ENCODE measurements at places on chromosomes 6 and 20.

DNA sequence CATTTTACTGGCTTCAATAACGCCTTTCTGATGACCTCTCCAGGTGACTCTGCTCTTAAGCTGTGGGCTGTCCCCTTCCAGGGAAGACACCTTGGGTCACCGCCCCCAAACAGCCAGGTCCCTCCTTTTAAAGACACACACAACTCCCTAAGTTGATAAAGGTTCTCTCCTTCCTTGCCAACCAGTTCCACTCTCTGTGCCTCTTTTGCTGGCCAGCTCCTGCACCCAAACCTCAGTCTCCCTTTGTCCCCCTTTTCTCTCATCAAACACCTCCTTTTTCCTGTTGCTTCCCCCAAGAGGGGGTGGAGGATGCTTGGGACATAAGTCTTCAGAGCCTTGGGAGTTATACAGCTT, 1.0 kb downstream of the NCOA6 start:
- DNase-seq = peak; percentile 82

- no peak for DNase-seq
Observed at GRCh38 chr6:155116571-155116910, 121.4 kb downstream of the TIAM2 start.

- DNase-seq = no peak
Observed at GRCh38 chr6:64160486-64160885, 524.9 kb downstream of the PHF3 start.

DNA sequence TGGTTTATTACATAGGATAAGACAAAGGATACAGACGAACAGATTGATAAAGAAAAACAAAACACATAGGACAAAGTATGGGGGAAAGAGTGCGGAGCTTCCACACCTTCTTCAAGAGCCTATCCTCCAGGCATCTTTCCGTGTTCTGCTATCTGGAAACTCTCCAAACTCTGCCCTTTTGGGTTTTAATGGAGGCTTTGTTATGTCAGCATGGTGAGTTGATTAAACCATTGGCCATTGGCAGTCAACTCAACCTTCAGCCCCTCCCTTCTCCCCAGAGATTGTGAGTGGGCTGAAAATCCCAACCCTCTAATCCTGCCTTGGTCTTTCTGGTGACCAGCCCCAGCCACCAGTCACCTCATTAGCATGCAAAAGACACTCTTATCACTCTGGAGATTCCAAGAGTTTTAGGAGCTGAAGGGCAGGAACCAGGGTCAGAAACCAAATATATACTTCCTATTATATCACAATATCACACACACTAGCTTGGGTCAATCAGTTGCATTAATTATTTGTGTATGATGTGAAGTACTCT, 23.8 kb downstream of the HLA-DOB start:
- DNase-seq = no peak

GRCh38 chr20:17530153-17530552, 1.0 kb downstream of the BFSP1 start:
- DNase-seq = no peak

DNA sequence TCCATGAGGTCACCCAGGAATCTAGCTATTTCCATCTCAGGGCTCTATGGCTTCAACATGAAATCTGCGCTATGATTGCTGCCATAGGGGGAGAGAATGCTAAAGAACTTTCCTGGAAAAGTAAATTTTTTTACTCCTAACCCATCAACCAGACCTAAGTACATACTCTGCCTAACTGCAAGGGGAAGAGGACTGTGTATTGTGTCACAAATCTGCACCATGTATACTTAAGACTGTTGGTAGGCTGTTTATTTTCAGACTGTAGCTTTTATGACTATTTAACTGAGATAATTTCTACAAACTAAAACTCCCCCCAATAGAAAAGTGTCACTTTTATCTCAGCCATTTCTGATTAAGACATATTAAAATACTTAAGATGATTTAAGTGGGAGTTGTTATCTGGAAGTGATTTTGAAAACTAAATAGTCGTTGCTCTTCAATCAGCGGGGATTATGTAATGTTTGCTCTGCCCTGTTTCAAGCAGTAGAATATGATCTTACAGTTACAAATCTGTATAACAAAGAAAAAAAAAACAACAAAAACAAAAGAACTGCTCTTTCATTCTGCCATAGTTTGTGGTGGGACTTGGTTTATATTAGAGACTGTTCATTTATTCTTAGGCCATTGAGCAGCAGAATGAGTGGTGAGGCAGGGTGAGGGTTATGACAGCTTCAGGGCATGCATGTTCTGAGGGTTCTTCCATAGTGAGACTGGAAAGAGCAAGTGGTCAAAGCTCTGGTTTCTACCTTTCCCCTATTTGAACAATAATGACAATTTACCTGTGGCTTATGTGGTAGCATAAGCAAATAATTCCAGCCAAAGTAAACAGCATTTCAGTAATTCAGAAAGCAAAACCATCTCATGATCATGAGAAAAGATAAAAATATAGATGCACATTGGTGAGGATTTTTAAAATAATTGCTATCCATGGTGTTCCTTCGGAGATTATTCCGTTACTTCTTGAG, 126.3 kb upstream of the CEP162 start:
- DNase-seq = no peak

- DNase-seq = peak; percentile 79
Observed at GRCh38 chr6:34055223-34055933, 90.5 kb downstream of the GRM4 start.

- DNase-seq = peak; percentile 69
Observed at GRCh38 chr20:33647603-33648395, 14.3 kb upstream of the C20orf144 start.

DNA sequence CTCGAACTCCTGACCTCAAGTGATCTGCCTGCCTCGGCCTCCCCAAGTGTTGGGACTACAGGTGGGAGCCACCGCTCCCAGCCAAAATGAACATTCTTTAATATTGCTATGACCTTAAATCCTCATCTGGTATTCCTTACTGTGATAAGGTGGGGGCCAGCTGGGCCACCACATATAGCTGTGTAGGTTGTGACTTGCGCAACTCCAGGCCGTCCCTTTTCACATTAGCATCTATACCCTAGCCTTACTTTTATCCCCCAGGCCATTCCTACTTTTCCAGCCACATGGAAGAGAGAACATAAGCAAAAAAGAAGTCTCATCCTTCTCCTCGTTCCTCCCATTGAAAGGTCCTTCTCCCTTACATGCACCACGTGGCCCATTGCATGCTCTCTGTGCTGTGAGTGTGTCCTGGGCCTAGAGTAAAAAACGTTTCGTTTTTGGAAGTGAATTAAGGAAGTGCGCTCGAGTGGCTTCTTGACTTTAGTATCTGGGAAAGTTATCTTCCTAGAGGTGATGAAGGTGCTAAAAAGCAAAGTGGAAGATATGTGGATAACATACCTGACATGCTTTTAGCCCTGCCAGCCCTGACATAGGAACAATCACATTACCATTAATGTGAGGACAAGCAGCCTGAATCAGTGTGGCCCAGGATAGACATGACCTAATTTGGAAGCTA, 56.8 kb upstream of the KIF13A start:
- DNase-seq = no peak

DNA sequence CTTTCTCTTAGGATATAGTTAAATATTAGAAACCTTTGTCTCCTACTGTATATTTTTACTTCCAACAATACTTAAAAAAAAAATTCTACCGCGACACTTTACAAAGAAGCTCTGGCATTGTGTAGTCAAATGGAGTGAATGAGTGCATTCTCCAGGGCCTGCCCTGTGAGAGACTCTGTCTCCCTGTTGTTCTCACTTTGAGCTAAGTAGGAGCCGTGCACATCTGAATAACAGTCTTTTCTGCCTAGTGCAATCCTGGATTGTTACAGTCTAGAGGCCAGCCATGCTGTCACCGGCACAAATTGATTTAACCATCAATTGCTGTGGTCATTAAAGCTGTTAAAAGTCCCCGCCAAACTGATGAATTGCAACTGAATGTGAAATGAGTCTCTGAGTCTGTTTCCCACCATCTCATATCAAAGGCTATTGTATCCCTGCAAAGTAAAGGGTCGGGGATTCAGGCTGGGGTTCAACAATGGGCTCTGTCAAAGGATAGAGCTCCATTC, 156.0 kb downstream of the RFPL4B start:
- DNase-seq = no peak

DNA sequence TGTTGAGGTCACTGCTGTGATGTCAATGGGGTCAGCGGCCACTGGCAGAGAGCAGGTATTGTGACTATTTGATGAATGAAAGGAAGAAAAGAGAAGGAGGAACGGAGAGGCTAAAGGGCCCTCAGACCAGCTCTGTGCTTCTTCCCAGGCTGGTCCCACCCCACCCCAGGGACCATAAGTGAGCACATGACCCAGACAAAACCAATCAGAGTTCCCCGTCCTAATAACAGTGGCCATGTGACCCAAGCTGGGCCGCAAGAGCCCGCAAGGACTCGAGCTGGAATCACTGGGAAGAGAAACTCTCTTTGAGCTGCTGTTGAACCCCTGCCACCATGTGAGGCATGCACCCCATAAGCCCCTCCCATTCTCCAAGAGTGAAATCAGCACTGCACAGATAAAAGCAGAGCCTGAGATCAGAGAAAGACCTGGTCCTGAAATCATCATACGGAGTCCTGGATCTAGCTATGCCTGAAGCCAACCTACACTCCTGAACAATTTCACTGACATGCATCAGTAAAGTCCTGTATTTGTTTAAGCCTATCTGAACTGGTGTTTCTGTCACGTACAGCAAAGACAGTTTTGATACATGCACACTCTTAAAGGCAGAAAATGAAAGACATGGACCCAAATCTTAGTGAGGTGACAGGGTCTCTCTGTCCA, 90.2 kb downstream of the PREX1 start:
- no peak for DNase-seq

DNA sequence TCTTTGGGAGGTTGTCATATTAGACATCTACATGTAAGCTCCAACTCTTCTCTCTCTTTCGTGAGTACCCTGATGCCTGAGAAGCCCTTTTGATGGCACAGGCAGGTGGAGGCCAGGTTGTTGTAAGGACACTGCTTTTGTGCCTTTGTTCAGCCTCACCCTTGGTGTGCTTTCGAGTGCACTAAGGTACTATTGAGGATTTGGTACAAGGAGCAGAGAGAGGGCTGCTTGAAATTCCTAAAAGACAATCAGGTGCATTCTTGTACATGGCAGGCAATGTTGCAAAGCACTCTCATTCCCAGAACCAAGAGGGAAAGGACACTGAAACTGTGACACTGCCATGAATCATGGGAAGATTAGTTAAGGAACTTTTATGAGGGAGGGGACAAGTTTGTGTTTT, 19.1 kb downstream of the BMP2 start:
- DNase-seq = no peak

- DNase-seq = no peak
Observed at GRCh38 chr20:51959066-51959542, 156.8 kb upstream of the SALL4 start.

- no peak for DNase-seq
Observed at GRCh38 chr20:38674765-38675133, 49.5 kb upstream of the SLC32A1 start.

DNA sequence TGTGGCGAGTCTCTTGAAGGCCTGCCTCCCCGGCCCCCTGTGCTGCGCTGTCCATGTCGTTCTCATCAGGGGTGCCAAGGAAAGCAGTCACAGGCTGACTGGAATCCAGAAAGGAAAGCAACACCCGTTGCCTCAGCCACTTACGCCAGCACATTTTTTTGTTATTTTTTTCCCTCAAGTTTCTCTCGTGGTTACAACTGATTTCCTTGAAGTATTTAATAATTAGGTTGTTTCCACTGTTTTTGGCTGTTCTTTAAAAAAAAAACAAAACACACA, 17.9 kb upstream of the SLC22A1 start:
- DNase-seq = no peak

DNA sequence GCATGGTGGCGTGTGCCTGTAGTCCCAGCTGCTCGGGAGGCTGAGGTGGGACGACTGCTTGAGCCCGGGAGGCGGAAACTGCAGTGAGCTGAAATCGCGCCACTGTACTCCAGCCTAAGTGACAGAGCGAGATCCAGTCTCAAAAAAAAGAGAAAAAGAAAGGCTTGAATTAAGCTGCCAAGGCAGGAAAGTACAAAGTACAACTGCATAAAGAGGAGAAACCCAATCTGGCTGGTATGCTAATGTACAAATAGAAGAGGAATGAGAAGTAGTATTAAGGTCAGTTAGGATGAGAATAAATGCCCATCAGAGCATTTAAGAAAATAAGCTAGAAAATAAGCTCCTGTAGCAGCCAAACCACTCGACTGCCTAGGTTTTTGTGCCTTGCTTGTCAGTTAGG, 23.1 kb upstream of the RPN2 start:
- DNase-seq = no peak

- DNase-seq = no peak
Observed at GRCh38 chr6:49923826-49924225, 40.1 kb downstream of the DEFB114 start.

GRCh38 chr6:142395768-142396231, 94.0 kb downstream of the ADGRG6 start:
- DNase-seq = peak; percentile 16

DNA sequence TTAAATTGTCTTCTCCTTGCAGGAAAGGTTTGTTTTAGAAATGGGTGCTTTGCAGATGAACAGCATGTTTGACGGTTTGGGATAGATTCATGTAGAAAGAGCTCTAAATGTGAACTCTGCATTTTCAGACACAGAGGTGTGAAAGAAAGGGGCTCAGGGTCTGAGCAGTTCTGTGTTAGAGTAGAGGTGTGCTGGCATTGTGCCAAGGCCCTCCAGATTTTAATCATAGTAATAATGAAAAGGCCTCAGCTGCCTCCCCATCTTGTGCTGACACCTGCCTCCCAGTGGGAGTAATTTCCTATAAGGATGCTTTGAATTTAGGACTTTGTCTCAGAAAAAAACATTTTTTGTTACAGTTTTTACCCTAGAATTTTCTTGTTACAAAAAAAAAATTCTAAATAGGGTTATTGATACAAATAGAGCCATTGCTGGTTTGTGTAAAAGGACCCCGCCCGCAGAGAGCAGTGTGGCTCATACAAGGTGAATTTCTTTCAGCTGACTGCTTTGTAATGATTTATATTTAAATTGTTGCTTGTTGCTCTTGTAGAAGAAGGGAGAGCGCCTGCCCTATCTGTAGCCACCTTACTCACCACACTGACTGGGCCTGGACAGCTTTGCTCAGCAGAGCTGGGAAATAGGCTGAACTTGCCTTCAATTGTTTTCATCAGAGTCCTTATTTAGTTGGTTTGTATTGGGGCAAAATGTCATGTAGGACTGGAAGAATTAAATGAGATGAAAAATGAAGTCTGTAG, 294.5 kb downstream of the ZFAND3 start:
- no peak for DNase-seq

DNA sequence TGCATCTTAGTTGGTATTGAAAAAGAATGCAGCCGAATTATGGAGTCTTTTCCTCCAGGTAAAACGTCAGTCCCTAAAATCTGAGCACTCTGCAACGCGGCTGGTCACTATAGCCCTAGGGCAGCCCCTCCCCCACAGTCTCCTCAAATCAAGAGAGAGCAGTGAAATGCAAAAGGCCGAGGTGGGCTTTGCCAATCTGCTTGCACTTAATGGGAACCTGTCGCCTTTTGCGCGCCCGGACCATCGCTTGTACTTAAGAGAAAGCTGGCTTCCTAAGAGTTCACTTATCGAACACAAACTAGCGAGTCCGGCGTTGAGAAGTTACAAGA, 447 bp downstream of the MCM3 start:
- no peak for DNase-seq

- no peak for DNase-seq
Observed at GRCh38 chr6:109718991-109719390, 27.9 kb downstream of the FIG4 start.

Measured in GM10248 (cell line).